ENCODE measurements at places on chromosomes 4 and X. TPM values are rescaled to one million over a fixed set of nuclear protein-coding genes. Genes with fewer than 3 reads are reported as not detected.

The STIM2 gene
- 12.4 TPM for total RNA-seq

GRCh38 chr4:6942238-6942800 lies 32.7 kb downstream of the TBC1D14 start:
- DNase-seq = peak; percentile 36

GRCh38 chrX:45986971-45987370 lies 558.2 kb downstream of the ZNF674 start:
- DNase-seq = no peak

DNA sequence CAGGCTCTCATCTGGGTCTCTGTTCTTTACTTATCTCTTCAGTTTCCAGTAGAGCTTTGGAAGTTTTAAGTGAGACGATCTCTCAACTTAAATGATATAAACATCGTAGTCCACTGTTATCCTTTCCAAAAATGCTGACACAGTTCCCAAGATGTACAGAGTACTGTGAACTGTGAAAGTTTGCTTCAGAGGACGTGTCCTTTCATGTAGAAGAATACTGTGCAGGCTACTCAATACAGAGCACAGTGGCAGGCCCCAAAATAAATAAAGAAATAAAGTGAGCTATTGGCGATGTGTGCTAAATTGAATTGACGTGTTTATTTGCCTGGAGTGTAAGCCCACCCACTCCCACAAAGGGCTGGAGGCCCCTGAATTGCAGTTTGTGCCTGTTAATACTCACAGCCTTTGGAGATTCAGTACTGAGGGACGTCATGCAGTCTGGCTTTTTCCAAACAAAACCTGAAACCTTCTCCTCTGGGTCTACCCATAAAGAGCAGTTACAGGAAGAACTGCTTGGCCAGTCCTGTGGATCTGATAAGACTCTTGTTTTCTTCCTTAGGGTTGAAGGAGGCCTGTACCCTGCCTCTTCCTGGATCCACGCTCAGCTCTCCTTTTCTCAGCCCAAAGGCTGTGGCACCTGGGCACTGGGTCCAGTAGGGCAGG lies 66.1 kb downstream of the SOWAHB start:
- no peak for DNase-seq

GRCh38 chr4:3874028-3874415 lies 107.8 kb downstream of the ADRA2C start:
- no peak for DNase-seq

The NFKB1 gene
- total RNA-seq = 26.2 TPM

DNA sequence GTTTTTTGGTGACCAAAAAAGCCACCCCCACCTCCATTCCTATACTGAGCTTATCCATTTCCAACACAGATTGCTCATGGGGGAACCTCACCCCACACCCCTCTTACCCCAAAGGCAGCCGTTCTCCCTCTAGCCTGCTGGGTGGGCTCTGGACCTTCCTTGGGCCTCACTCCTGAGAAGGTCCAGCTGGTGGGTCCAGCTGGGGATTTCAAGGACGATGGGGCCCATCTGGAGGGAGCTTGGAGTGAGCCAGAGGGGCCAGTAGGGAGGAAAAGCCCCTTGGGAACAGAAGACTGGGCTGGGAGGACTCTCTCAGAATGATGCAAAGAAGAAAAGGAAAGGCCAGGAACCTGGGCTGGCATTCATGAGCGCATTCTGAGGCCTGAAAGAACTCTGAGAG lies 42.0 kb upstream of the PJA1 start:
- DNase-seq = no peak

DNA sequence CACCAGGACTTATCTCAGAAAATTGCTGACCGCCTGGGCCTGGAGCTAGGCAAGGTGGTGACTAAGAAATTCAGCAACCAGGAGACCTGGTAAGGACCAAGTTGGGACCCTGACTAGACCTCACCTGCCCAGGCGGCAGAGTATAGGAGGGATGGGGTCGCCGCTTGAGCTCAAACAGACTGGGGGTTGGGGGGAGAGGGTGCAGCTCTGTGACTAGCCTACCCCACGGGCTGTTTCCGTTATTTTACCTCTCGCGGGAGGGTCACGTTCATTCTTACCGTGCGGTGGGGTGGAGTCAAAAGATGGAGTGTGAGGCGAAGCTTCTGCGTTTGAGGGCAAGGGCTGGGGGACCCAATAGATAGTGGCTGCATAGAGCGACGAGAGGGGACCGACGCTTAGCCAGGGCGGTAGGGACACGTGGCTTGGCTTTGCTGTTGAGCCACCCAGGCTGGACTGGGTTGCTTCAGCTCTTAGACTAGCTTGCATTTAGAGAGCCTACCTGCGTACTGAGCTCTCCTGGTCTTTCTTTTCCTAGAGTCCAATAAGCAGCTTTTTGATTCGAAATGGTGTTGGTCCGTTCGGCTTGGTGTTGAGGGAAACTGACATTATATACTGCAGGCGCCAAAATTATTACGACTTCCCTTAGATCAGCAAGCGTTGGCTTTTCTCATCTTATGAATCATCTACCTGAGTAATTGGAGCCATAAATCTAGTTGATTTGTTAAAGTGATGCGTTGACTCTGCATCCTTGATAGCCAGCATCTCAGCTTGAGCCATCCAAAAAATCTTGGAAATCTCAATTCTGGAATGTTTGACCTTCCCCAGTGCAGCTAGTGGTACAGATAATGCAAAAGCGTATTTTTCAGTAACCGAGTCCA lies 591 bp downstream of the PRPS1 start:
- no peak for DNase-seq

DNA sequence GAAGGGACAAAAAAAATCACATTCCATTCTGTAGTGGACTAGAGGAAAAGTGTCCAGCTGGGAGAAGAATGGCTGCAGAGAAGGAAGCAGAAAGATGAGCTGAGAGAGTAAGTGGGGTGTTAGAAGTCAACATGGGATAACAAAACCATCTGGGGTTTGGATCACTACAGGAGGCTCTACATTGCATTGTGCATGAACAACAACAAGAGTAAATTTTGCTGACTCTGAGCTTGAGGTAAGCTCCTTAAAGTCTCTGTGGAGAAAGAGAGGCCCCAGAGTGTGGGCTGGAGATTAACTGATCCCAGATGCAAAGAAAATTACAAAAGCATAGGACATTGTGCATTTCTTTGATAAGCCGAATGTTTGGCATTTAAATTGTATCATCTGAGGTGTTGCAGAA lies 128.9 kb downstream of the UGT8 start:
- DNase-seq = no peak

- DNase-seq = no peak
Measured at GRCh38 chrX:32137525-32137924, 1065.7 kb upstream of the FTHL17 start.

- DNase-seq = peak; percentile 29
Measured at GRCh38 chr4:141307241-141307689, 86.6 kb downstream of the ZNF330 start.

DNA sequence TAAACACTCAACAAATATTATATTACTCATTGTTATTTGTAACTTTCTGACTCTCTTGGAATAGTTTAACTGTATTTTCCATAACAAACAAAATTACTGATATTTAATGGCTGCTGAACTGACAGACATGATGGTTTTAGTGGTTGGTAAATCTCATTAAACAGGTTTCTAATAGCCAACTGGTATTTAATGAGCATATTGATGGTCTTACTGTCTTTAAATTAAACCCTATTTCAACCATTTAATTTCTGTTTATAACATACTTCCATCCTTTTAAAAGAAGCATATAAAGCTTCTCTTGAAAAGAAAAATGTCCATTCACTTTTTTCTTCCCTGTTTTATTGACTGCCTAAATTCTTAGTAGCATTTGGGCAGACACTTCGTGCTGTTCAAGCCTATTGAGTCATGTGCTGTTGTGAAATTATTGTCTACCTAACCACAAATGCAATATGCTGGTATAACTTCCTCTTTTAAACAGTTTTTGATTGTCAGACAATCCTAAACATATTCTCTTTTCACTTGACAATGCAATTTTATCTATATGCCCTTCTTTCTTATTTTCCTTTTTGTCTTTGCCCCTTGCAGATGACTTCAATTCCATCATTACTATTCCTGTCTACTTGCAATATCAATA lies 163.9 kb upstream of the SLC7A11 start:
- no peak for DNase-seq

The HMGN5 gene
- 5.1 TPM for total RNA-seq

- no peak for DNase-seq
Measured at GRCh38 chr4:80005863-80006262, 67.2 kb downstream of the ANTXR2 start.

GRCh38 chr4:128908735-128909134 lies 99.2 kb downstream of the JADE1 start:
- no peak for DNase-seq

The OFD1 gene
- total RNA-seq = 26.6 TPM

The XAGE1B gene
- total RNA-seq = not detected

GRCh38 chr4:3317656-3318211 lies 24.9 kb downstream of the RGS12 start:
- DNase-seq = no peak

GRCh38 chr4:111228874-111229273 lies 606.0 kb upstream of the PITX2 start:
- no peak for DNase-seq

The ATP2B3 gene
- not detected for total RNA-seq

GRCh38 chr4:114874321-114874720 lies 239.1 kb downstream of the NDST4 start:
- DNase-seq = no peak

DNA sequence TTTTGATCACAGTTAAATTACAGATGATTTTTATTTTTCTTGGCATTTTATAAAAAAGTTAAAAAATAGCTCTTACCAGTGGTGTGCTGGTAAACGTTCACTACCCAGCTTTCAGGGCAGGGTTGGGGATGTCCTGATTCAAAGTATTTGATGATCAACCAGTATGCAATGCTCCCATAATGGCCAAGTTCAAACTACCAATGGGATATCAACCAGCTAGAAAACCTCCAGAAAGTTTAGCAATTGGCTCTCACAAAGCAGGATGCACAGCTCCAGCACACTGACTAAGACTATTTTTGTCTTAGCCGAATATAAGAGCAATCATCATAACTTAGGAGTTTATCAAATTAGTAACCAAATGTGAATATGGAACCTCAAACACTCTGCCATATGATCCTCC lies 108.0 kb upstream of the PDE5A start:
- DNase-seq = no peak

GRCh38 chr4:67020438-67020797 lies 524.9 kb downstream of the CENPC start:
- DNase-seq = no peak

The HAND2 gene
- not detected for total RNA-seq

- peak; percentile 34 for DNase-seq
Measured at GRCh38 chrX:3815896-3816664, 102.6 kb upstream of the PRKX start.

DNA sequence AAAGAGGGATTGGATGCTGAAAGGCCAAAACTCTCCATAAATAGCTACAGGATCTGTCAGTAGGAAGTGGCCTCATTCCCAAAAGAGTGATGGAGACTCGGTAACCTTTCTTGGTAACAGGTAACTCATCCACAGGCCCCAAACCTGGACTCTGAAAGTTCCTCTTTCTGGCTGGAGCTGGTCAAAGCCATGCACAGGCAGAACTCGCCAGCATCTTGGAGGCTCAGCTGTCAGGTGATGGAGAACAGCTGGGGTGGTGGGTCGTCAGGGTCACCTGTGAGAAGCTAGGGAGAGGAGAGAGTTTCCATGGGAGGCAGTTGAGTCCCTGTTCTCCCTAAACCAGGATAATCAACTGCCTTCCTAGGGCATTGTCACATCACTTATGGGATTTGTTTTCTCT lies 354.3 kb upstream of the GATB start:
- no peak for DNase-seq

The GAGE12H gene
- not detected for total RNA-seq

All from NCI-H460 (cell line).